ENCODE measurements at places on chromosomes 2 and 18.

DNA sequence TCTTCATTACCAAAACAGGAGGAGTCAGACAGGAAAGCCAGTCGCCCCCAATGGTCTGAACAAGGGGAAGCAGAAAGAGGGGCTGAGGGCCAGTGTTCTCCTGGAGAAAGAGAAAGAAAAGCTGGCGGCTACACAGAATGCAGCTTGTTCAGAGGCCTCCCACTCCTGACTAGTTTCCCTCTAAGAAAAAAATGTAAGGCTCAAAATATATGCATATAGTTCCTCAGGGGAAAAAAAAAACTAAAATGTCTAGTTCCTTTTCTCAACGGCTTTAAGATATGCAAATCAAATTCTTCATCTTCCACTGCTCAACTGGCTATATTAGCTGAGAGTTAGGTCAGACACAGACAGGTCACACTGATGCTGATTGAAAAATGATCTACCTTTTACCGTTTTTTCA, 18.6 kb downstream of the MBOAT2 start:
- DNase-seq: no peak

DNA sequence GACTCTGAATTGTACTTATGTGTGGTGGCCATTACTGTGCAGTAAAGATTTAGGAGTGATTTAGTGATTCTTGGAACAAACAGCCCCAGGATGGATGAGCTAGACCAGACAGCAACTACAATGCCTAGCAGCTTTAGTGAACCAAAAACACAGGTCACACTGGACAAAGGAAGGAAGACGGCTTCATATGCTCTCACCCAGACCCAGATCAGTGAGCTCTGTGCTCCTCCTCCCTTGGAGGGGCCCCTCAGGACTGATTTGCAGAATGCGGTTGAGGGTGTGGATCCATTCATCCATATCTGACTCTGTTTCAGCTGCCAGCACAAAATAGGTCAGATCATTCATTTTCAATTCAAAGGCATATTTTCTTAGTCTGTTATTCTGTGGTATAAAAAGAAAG, 159.7 kb upstream of the CCDC195 start:
- no peak for DNase-seq

- no peak for DNase-seq
Measured at GRCh38 chr2:7881063-7881462, 800.8 kb upstream of the ID2 start.

GRCh38 chr2:67917332-67918054, 145.3 kb downstream of the C1D start:
- DNase-seq: no peak

DNA sequence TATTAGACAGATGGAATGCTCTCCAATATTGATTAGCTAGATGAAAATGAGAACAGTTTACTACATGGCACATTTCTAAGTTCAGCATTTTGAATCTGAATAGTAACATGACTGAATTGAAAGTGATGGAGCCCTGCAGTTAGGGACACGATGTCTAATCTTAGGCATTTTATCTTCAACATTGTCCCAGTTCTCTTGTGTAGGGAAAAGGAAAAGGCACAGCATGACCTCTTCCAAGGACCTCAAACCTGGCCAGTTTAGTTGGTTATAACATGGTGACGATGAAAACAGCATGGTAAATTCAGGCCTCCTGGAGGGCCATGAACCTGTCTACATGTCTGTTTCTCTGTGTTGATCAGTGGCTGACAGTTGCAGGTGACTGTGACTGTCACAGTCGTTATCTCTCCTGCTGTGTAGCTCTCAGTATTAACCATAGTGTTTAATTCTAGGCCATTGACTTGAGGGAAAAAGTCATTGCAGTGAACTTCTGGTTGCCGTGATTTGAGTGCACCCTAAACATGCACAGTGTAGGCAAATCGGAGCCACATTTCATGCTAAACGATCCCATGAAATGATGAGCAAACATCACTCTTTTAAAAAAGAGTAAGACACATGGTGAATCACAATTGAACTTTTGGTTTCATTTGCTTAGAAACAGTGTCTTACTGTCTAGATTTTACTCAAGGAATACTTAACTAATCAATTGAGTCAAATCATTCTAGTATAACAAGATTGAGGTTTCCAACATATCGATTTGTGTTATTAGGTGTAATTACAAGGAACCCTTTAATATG, 129.7 kb downstream of the PHLPP1 start:
- DNase-seq: no peak

- DNase-seq: peak; percentile 41
Measured at GRCh38 chr2:65436169-65436823, 3.9 kb upstream of the SPRED2 start.

DNA sequence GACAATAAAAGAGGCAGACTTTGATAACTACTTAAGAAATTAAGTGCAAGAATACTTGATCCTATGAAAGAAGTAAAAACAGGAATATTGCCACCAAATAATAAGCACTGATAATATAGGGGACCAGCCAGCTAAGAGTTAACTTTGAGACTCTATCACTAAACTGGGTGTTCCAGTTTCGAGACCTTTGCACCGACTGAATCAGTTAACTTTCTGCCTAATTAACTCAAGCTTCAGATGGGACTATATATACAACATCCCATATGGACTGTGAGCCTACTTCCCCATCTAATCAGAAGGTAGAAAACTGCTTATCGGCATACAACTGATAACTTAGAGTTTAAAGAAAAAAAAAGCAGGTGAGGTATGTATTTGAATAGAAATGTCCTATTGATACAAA, 25.8 kb upstream of the SLC9A2 start:
- DNase-seq: no peak

DNA sequence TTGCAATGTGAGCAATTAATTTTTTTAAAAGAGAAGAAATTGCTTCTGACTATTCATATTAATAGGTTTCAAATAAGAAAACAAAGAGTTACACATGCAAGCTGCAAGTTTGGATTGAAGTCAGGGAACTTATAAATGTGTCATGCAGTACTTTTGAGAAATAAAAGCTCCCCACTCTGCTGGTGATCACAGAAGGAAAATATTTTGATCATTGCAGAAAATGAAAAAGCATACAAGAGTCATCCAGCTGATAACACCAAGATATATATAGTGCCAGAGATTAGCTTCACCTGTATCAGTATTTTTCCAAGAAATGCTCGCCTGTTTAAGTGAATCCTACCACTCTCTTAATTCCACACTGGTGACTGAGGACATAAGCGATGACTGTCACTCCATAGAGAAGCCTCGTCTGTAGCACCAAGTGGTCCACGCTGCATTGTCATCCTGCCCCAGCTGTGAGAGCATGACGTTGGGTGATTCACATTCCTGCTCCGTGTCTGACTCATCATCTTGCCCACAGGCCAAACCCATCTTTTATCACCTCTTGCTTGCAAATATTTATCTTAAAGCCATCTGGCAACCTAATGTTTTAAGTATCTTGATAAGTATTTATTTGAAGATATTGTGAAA, 178.0 kb downstream of the ASXL3 start:
- no peak for DNase-seq

DNA sequence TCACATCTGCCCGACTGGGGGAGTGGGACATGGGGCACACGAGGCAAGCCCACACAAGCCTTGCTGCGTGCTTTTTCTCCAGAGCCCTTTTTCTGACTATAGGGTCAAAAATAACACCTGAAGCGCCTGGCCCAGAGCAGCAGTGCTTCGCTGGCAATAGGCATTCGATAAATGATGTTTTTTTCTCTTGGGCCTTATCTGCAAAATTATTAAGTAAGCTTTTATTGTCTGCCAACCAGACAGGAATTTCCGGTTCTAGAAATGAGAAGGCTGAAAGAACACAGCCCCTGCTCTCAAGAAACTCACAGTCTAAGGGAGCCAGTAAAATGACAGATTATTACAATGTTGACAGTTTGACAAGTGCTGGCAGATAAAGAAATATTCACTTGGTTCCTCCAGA, 2.7 kb upstream of the TMBIM1 start:
- no peak for DNase-seq

DNA sequence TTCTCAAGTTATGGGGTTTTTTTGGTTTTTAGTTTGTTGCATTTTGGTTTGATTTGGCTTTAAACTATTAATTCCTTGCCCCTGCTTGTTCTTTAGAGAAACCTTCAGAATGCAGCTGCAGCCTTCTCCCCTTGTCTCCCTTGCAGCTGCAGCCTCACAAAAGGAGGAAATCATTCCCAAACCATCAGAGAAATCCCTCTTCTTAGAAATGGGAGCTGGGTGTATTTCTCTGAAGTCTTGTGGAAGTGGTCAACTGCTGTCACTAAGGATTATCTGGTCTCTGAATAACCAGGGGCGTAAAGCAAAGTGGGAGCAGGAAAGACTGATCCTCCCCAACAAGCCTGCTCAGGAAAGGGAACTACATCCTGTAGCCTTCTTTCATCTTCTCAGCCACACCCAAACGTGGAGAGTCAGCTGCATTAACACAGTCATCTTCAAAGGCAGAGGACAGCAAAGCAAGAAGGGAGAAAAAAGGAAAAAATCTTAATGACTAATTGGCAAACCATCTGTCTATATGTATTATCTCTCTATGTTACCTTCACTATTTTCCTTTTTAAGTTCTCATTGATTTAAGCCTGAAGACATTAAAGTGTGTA, 1834.1 kb upstream of the PIK3C3 start:
- DNase-seq: no peak

- no peak for DNase-seq
Measured at GRCh38 chr18:79890674-79891073, 60.8 kb downstream of the SLC66A2 start.

GRCh38 chr2:143452817-143453451, 323.7 kb downstream of the ARHGAP15 start:
- DNase-seq: no peak

- DNase-seq: no peak
Measured at GRCh38 chr18:41075212-41075611, 879.8 kb upstream of the PIK3C3 start.

GRCh38 chr18:38458698-38459097, 893.1 kb upstream of the CELF4 start:
- no peak for DNase-seq

DNA sequence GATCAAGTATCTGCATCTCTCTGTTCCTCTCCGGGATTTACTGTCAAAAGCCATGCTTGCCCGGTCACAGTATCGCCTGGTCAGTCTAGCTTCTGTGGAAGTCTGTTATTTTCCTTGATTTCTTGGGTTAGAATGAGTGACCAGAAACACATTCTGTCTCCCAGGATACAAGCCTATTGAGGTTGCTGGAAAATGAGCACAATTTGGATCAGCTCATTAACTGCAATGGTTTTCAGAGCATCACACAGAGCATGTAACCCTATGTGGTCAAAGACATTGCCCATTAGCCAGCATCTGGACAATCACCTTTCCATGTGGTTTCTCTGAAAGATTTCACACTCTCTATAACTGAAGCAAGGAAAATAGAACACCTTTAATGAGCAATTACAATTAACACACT, 124.2 kb upstream of the FAM98A start:
- DNase-seq: no peak

GRCh38 chr2:217802266-217802665, 200.5 kb downstream of the TNS1 start:
- no peak for DNase-seq

- DNase-seq: no peak
Measured at GRCh38 chr2:54945391-54946219, 104.6 kb downstream of the RTN4 start.

Data from cortex of kidney (tissue), 1 donor.